CMK (cell line): ENCODE measurements at places on chromosomes 12 and 14.

DNA sequence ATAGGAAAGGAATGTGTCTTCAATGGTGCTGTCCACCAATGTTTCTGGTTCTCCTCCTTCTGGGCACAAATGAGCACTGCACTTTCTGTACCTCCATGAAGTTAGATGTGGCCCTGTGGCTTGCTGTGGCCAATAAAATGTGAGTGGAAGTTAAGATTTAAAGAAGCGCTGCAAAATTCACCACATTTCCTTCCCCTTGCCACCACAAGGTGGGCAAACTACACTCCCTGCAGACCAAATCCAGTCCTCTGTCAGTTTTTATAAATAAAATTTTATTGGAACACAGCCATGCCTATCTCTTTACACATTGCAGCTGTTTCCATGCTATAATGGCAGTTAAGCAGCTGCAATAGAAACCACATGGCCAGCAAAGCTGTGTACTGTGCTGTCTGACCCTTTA, 141.4 kb upstream of the TMPO start:
- DNase-seq = no peak

DNA sequence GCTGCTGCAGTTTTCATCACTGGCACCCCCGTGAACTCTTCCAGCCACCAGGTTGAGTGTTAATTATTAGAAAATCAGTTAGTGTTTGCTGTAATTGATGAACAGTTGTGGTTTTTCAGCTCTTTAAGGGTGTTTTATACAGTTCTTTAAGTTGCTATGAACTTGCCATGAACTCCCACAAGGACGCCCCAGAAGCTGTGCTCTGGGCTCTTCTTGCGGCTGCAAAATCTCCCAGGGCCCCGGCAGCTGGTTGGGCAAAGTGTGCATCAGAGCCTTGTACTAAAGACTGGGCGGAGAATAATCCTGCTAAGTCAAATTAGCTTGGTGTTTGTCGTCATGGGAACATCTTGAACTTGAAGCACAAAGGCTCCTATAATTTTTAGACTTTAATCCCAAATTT, 82.2 kb downstream of the EML1 start:
- no peak for DNase-seq

GRCh38 chr14:103030741-103031565, 26.4 kb downstream of the CDC42BPB start:
- DNase-seq = no peak

GRCh38 chr14:99745307-99745951, 47.8 kb upstream of the EML1 start:
- DNase-seq = no peak
